ENCODE measurements at places on chromosomes 3 and 15.

DNA sequence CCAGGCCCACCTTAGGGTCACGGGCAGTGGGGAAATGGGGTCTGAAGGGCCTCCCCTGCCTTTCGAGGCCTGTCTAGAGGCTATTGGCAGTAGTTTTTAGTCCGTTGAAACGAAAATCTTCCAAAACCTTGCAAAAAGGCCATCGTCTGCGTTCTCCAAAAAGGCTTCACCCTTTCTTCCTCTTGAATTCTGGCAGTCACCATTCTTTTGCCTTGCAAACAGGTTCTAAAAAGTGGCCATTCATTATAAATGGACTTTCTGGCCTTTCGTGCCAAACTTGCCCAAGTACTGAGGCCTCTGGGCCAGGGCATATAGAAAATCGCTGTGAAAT, 367 bp upstream of the TARS3 start:
- no peak for DNase-seq

GRCh38 chr3:139084176-139084575, 39.5 kb upstream of the PRR23C start:
- DNase-seq = no peak

DNA sequence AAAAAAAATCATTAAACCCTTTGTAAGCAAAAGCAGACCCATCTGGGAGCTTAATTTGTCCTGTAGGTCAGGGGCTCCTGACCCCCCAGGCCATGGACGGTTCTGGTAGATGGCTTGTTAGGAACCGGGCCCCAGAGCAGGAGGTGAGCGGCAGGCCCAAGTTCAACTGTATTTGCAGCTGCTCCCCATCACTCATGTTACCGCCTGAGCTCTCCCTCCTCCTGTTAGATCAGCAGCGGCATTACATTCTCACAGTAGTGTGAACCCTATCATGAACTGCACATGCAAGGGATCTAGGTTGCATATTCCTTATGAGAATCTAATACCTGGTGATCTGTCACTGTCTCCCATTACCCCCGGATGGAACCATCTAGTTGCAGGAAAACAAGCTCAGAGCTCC, 60.7 kb downstream of the FSIP1 start:
- no peak for DNase-seq

DNA sequence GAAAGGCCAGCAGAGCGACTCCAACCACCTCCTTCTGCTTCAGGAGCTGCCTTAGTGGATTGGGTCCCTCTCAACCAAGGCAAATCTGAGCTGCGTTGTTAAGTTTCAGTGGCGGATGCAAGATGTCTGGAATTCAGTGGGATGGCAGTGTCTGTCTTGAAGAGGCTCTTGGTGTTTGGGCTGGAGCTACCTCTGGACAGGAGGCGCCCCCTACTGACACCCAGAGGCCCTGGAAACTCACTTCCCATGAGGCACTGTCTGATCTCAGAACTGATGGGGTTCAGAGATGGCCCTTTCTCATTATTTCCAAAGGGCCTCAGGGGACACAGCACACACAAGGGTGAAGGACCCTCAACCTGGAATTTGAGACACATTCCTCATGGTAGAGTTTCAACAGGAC, 6.0 kb upstream of the SLC28A1 start:
- DNase-seq = peak; percentile 62

DNA sequence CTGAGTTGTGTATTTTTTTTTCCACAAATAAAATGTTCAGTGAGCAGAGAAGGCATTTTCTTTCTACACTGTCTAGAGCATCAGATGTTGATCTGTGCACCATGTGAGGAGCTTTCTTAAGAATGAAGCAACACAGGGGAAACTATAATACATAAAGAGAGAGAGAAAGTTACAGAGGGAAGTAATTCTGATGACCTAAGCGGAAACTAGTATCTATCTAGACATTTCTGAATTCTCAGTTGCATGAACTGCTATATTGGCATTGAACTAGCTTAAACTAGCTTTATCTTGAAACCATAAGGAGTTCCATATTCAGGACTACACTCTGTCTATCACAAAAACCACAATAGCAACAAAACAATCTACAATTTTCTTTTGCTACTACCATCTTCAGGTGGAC, 822.4 kb downstream of the VGLL3 start:
- DNase-seq = no peak

DNA sequence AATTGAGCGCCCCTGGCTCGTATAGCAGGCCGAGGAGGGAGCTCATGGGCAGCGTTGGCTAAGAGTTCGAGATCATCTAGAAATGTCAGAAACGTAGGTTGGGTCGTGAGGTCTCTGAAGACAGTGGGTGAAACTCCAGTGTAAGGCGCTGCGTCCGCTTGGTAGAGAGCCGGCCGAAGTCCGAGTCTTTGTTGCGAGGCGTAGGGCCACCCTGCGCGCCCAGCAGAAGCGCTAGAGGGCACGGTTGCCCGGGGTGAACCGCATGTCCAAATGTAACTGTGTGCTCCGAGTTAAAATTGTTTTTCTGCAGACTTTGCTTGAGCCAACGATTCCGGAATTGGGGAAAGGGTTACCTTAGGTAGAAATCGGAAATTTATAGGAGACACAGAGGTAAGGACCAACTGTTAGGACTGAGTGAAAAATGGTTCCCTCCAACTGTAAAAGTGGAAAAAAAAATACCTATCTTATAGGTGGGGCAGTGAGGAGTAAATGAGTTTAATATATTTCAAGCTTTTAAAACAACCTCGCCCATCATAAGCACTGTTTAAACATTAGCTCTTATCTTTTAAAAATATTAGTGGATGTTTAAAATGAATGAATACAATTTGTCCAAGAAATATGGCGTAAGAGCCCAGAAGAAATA, 993 bp upstream of the SIAH2 start:
- DNase-seq = no peak

DNA sequence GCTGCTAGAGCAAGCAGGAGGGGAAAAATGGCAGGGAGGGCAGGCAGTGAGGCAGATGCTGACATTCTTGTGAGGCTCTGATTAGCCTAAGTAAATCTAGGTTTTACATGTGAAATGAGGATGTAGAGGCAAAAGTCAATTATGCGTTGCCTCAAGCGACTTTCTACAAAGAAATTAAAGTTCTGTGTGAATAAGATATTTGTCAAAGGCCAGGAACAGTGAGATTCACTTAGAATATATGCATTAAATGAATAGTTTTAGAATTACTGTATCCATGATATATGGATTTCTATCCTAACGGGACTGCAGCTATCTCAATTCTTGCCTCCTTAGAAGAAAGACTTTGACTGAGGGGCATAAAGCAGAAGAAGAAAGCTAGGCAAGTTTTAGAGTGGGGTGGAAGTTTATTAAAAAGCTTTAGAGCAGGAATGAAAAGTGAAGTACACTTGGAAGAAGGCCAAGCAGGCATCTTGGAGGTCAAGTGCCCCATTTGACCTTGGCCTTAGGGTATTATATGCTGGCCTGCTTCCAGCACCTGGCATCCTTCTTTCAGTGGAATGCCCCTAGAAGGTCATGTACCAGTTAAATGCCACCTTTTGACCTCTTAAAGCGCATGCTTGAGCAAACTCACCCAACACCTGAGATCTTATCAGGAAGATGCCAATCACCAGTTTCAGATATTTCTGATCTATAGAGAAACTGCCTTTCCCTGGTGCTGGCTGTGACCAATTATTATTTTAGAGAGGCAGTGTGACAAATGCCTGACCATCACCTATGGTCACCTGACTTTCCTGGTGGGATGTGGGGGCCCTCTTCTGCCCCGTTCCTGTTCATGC, 38.2 kb downstream of the OSTN start:
- no peak for DNase-seq

- DNase-seq = no peak
These were observed 56.0 kb upstream of the LCTL start for GRCh38 chr15:66621491-66622467.

GRCh38 chr3:111712294-111713167, 117.4 kb upstream of the ZBED2 start:
- no peak for DNase-seq

GRCh38 chr15:101372149-101372577, 77.1 kb upstream of the SNRPA1 start:
- no peak for DNase-seq

DNA sequence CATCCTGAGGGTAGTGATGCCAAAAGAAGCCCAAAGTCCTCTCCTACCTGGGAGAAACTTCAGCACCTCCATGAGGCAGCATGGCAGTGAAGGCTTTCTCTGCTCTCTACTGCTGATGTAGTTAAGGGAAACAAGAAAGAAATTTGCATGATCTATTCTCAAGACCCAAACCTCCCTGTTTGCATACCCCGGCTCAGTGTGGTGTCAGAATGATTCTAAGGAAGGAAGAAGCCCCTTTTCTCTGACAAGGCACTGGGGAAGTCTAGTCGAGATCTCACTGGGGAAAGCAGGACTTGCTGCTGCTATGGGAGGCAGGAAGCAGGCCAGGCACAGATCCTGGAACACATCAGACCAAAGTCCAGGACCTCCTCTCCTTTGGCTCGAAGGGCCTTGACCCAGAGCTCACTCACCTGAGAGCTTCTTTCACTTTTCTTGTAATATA, 89.4 kb upstream of the ICE2 start:
- no peak for DNase-seq

- DNase-seq = peak; percentile 87
These were observed at the start of gene RPL29 for GRCh38 chr3:51995346-51996163. TSS of gene RPL29 (minus strand) at chr3:51995895. CDS start at chr3:51995461, 434 bp downstream.

DNA sequence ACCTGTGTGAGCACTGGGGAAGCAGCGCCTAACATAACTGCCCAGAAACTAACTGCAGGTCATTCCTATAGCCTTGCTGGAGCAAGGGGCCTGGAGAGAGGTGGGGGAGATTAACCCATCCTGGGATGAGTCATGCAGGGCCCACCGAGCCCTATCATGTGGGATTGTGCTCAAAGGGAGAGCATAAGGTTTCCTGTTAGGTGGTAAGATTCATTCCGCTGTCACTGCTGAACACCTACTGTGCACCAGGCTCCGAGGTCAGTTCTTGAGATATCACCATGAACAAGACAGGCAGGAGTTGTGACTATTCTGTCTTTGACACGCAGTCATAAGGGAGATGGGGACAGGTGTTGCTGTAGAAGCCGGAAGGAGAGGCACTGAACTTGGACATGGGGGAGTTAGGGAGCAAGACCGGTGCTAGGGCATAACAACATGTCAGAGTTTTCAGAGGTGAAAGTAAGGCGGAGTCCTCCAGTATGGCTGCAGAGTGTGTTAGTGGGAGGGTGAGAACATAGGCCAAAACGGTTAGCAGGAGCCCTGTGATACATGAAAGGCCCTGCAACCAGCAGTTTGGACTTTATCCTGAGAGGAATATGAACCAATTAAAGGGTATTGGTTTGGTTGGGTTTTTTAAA, 2.4 kb downstream of the SLC25A38 start:
- DNase-seq = no peak

DNA sequence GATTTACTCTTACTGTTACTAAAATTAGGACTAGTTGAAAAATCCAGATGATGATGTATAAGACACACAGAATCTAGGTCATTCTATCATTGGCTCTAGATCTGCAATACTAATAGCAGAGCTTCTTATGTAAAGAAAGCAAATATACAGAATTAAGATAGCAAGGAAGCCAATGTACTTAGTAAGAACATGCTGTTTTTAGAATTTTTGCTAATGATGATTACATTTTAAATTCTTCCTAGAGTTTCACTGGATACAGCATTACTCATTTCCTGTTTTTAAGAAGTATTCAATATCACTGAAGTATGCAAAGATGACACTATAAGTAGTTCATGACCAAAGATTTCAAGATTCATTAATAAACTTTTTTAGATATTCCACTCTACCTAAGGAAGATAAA, 60.7 kb downstream of the CFAP20DC start:
- no peak for DNase-seq

GRCh38 chr15:62417439-62417838, 252.4 kb upstream of the C2CD4B start:
- no peak for DNase-seq

GRCh38 chr15:40461958-40462357, 8.8 kb upstream of the CHST14 start:
- no peak for DNase-seq

GRCh38 chr3:149493315-149494021, 19.0 kb downstream of the TM4SF4 start:
- DNase-seq = no peak

DNA sequence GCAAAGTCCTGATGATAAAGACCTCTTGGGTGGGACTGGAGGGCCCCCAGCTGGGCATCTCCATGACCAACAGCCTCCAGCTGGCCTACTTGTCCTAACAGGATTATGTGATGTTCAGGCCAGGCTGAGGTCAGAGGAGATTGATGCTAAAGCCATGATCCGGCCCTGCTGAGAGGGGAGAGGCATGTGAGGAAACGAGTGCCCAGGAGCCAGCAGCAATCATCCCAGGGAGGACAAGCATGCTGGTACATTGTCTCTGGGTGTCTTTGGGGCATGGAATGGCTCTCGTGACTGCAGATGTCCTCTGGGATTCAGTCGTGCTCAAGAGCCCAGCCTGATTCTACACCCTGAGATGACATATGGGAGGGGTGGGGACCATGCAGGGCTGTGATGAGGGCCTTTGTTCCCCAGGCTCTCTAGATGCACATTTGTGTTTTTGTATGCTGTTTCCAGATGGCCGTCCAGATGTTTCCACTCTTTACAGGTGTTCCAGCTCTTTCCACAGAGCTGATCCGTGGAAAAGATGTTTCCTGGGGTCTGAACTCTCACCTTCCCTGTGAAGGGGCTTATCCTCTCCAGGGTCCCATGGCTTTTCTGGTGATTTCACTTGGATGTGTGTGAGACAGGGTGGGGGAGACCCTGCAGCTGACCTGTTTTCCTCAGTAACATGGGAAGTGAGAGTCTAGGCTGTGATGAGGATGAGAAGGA, 20.2 kb downstream of the SLC24A1 start:
- DNase-seq = no peak

DNA sequence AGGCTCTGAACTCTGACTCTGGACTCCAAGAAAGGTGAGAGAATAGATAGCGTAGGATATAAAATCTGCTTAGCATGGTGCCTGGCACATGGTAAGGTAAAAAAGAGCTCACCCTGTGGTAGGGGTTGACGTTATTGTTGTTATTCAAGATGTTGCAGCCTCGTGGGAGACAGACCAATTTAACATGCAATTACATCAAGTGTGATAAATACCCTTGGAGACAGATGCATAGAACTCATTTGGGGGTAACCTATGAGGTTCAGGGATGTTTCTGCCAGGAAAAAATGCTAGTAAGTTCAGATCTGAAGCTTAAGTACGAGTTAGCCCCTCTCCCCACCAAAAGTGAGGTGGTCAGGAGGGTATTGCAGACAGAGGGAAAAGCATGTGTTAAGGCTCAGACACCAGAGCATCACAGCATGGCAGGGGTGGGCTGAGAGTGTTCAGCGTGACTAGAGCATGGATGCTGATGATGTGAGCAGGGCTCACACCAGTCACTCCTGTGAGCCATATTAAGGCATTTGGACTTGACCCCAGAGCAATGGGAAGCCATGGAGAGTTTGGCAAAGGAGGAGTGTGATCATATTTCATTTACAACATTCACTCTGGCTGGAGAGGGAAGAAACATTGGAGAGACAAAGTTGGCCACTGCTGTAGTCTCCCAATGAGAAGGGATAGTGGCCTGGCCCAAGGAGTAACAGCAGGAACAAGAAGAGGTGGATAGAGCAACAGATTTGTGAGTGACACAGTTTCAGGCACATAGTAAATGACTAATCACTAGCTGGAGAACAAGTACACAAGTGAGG, 181.0 kb downstream of the UACA start:
- no peak for DNase-seq

- DNase-seq = no peak
These were observed 17.6 kb downstream of the ACAD11 start for GRCh38 chr3:132641837-132642538.
